Cardiac atrium fibroblast (primary cell): ENCODE measurements at places on chromosomes 3 and 15. TPM values are rescaled to one million over a fixed set of nuclear protein-coding genes. Genes with fewer than 3 reads are reported as not detected.

Gene GABRA5
- not detected in 2 replicates for total RNA-seq

Gene CGNL1
- total RNA-seq, result 7.9 and 12.0 TPM in 2 replicates

Gene OR5H1
- not detected in 2 replicates for total RNA-seq

Gene SH2D7
- total RNA-seq, result not detected in 2 replicates

Gene ACTC1
- total RNA-seq, result not detected in 2 replicates

Gene ZNF620
- total RNA-seq, result 0.72 and 1.9 TPM in 2 replicates

Gene POLQ
- total RNA-seq, result 0.36 and 0.97 TPM in 2 replicates

Gene GNAT1
- not detected in 2 replicates for total RNA-seq

Gene COL7A1
- total RNA-seq, result 5.4 and 14.9 TPM in 2 replicates

Gene CISH
- total RNA-seq, result 0.32 and 2.2 TPM in 2 replicates

Gene OXTR
- total RNA-seq, result 2.3 and 2.5 TPM in 2 replicates

Gene GPR27
- total RNA-seq, result not detected in 2 replicates

Gene GMPS
- total RNA-seq, result 36.1 and 50.7 TPM in 2 replicates

Gene STRA6
- total RNA-seq, result 0.16 TPM in 1 of 2 replicates, not detected in the other

Gene ATP13A4
- not detected in 2 replicates for total RNA-seq

Gene ADAMTSL3
- 3.9 and 7.2 TPM in 2 replicates for total RNA-seq

Gene BNC1
- total RNA-seq, result 1.1 and 2.6 TPM in 2 replicates

Gene A4GNT
- total RNA-seq, result not detected in 2 replicates

Gene COL8A1
- 414 and 516 TPM in 2 replicates for total RNA-seq

Gene DNAH12
- total RNA-seq, result 0.16 TPM in 1 of 2 replicates, not detected in the other

Gene CSNK1G1
- total RNA-seq, result 9.4 and 10.7 TPM in 2 replicates

Gene FOXL2NB
- not detected in 2 replicates for total RNA-seq

Gene RAD51
- 3.4 and 9.1 TPM in 2 replicates for total RNA-seq

Gene IL20RB
- 0.97 and 1.4 TPM in 2 replicates for total RNA-seq

Gene UMPS
- total RNA-seq, result 14.6 and 18.8 TPM in 2 replicates

Gene NR1I2
- not detected in 2 replicates for total RNA-seq

Gene IL17RB
- total RNA-seq, result not detected in 2 replicates

Gene SLC12A1
- total RNA-seq, result not detected in 2 replicates

Gene CAND2
- under 0.01 and 0.49 TPM in 2 replicates for total RNA-seq

Gene PDIA3
- 411 and 442 TPM in 2 replicates for total RNA-seq

Gene ISG20
- total RNA-seq, result 1.3 and 4.9 TPM in 2 replicates

Gene HGD
- total RNA-seq, result 4.1 and 5.2 TPM in 2 replicates

Gene SV2B
- 0.16 TPM in 1 of 2 replicates, not detected in the other for total RNA-seq

Gene TMEM212
- total RNA-seq, result not detected in 2 replicates

Gene ALDH1A2
- total RNA-seq, result 8.1 and 38.3 TPM in 2 replicates

Gene GOLGA6B
- total RNA-seq, result not detected in 2 replicates

Gene GRK7
- total RNA-seq, result not detected in 2 replicates

Gene KBTBD12
- not detected in 2 replicates for total RNA-seq

Gene PIF1
- 5.8 and 8.5 TPM in 2 replicates for total RNA-seq

Gene CD96
- total RNA-seq, result 0.32 and 1.4 TPM in 2 replicates

Gene CCDC54
- total RNA-seq, result not detected in 2 replicates

Gene GALK2
- 21.1 and 38.7 TPM in 2 replicates for total RNA-seq

Gene NDUFB5
- total RNA-seq, result 110 and 119 TPM in 2 replicates

Gene ECE2
- total RNA-seq, result not detected in 2 replicates

Gene GCHFR
- total RNA-seq, result 1.3 and 11.2 TPM in 2 replicates

Gene TM4SF4
- total RNA-seq, result not detected in 2 replicates

Gene TMEM40
- not detected in 2 replicates for total RNA-seq

Gene PLSCR2
- total RNA-seq, result not detected in 2 replicates

Gene TCF12
- 47.7 and 55.2 TPM in 2 replicates for total RNA-seq

Gene WDR48
- 13.7 and 14.7 TPM in 2 replicates for total RNA-seq

Gene NOX5
- total RNA-seq, result 0.18 TPM in 1 of 2 replicates, not detected in the other

Gene ITGA11
- 20.6 and 30.9 TPM in 2 replicates for total RNA-seq

Gene TIGIT
- 0.32 TPM in 1 of 2 replicates, not detected in the other for total RNA-seq
